ENCODE measurements at places on chromosomes 2 and 18.

GRCh38 chr18:32326450-32327308, 136.8 kb downstream of the MEP1B start:
- DNase-seq: no peak

DNA sequence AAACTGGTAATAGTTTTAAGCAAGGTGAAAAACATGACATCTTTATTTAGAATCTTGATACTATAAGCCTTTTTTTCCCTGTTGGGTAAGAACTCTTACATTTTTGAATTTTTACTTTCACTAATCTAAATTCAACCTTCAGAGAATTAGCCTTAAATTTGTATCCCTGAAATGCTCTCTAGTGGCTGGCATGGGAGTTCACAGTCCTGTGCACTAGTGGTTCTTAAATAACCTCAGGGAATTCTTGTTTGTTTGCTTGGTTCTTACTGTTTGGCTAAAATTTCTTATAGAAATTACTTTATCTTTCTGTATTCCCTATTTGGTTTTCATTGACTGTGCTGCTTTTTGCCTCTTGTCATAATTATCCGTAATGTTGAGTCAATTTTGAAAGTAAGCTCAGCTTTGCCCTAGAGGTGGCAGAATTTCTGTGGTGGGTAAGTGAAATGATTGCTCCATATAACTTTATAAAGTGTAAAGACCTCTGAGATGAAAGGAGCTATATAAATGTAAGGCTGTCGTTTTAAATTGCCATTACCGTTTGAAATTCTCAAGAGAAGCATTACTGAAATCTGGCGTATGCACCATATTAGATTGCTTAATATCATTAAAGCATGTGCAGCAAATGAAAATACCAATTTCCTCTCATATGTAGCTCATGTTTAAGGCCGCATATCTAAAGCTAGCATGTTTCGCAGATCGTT, 391.3 kb upstream of the FIGN start:
- no peak for DNase-seq

DNA sequence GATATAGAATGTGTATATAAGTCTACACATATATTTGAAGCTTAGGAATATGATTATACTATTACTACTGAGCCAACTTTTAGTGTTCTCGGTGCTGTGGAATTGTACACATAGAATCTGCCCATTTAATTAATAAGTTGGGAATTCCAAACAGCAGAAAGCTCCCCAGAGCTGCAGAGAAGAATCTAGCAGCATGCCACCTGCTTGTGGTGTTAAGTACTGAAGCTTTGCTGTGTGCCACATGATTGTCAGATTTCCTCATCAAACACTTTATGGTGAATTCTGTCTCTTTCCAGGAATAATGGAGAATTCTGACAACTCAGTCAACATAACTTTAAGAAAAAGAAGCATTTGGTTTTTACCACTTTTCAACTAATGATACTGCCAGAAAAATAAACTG, 117.8 kb downstream of the WDSUB1 start:
- DNase-seq: no peak

- no peak for DNase-seq
Measured at GRCh38 chr2:105447476-105447875, 48.6 kb upstream of the FHL2 start.

- DNase-seq: peak; percentile 79
Measured at GRCh38 chr18:13612196-13612997, 114.0 kb downstream of the FAM210A start.

GRCh38 chr2:124201713-124202112, 176.6 kb downstream of the CNTNAP5 start:
- no peak for DNase-seq

GRCh38 chr2:128315829-128316776, 2.6 kb downstream of the HS6ST1 start:
- peak; percentile 3 for DNase-seq

GRCh38 chr2:206154197-206154596, 5.0 kb downstream of the NDUFS1 start:
- DNase-seq: no peak

DNA sequence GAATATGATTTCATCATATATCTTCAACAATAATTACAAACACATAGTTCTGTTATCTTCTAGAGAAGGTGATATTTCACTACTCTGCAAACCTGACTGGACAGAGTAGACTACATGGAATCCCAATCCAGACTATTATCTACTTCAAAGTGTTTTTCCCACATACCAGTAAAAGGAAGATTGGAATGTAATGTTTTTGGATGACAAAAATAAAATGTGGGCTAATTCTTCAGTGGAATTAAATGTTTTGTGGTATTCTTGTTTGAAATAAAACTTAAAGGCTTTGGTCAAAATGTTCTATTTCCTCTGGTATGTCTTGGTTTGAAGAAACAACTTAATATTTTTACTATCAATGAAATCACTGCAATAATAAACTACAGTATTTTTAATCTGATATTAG, 22.1 kb downstream of the COL5A2 start:
- no peak for DNase-seq

GRCh38 chr18:69444221-69444620, 43.5 kb downstream of the DOK6 start:
- no peak for DNase-seq

GRCh38 chr2:30847329-30847728, 40.1 kb upstream of the CAPN13 start:
- no peak for DNase-seq

DNA sequence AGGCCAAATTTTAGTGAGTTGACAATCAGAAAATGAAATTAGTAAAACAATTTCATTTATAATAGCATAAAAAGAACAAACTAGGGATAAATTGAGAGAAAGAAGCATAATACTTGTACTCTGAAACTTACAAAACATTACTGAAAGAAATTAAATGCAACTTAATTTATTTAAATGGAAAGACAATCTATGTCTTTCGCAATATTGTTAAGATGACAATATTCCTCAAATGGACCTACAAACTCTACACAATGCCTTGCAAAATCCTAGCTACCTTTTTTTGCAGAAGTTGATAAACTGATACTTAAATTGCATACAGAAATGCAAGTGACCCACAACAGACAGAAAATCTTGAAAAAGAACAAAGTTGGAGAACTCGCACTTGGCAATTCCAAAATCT, 9.1 kb downstream of the EPG5 start:
- no peak for DNase-seq

Data from activated gamma-delta T cell treated with Interleukin-2 at 50 U/mL for 16 hours (primary cell).